Hypothalamus (tissue), 51 donors: ENCODE measurements at places on chromosomes 5 and 9.

- no peak for DNase-seq
Measured at GRCh38 chr9:112104401-112104800, 70.7 kb downstream of the SUSD1 start.

DNA sequence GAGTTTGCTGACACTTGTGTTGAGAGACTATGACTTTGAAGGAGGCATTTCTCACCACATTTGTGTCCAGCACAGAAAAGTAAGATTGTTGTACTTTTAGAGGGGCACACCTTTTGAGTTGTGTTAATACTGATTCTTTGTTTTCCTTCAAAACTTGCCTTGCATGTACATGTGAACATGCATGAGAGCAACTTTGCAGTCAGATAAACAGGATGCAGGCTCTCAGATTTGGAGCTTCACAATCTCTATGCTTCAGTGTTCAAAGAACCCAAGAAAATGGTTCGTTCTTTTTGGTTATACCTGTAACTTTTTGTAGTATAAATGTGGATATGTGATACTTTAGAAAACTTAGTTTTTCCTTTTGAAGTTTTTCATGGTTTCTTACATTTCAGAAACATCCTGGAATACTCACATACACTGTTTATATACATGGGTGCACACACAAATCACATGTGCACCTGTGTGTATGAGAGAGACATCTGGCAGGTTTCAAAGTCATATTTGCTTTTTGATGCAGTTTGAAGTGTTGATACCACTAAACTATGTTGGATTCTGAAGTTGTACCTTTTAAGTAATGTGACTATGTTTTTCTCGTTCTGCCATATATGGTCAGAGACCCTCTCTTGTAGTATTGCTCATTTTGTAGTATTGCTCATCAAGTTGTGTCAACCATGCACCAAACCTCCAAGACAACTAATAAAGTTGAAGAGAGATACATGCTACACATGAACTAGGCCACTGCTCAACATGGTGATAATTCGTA is 190.7 kb downstream of the CD180 start:
- DNase-seq: no peak

GRCh38 chr5:142303565-142303964 is 21.3 kb downstream of the SPRY4 start:
- no peak for DNase-seq

DNA sequence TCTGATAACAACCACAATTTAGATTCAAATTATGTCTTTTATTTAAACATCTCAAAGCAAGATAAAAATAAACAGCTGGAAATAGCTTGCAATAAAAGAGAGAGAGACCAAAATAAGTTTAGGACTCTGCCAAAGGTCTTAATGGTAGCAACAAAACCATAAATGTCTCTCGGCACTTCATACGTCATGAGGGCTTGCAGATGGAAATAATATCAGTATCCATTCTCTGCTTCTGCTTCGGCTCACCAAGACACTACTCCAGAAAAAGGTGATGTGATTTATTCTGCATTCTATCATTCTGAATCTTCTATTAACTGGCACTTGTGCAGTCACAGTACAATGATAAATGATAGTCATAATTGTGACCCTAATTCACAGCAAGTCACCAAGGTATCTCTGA is 56.1 kb downstream of the EBF1 start:
- no peak for DNase-seq

DNA sequence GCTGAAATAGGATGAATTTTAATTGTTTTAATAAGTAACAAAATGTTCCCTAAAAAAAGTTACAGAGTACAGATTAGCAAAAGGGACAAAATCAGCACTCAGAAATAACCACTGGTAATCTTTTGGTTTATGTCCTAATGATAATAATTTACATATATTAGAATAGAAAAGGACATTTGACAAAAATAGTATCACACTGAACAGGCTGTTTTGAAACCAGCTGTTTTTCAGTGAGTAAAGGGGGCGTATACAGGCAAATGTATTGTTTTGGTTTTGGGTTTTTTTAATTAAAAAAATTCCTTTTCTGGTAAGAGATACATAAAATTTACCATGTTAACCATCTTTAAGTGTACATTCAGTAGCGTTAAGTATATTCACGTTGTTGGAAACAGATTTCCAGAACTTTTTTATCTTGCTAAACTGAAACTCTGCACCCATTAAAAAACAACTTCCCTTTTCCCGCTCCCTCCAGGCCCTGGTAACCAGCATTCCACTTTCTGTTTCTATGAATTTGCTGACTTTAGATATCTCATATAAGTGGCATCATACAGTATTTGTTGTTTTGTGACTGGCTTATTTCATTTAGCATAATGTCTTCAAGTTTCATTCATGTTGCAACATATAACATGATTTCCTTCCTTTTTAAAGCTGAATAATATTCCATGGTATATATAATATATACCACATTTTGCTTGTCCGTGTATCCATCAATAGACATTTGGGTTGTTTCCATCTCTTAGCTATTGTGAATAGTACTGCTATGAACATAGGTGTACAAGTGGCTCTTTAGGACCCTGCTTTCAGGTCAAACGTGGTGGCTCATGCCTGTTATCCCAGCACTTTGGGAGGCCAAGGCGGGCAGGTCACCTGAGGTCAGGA is 20.6 kb upstream of the LARP1 start:
- no peak for DNase-seq

DNA sequence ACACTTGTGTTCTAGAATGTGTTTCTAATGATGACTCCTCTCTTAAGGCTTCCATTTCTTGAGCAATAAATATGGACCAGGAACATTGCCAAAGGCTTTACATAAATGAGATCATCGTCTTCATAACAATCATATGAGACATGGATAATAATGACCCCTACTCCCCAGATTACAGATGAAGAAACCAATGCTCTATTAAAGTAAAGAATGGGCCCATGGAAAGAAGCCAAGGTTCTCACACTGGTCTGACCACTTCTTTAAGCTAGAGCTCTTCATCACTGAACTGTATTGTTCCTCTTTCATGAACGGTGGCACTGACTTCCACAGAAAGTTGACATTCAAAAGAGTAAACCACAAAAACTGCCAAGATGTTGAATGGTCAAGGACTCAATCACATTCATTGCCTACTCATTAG is 65.3 kb downstream of the MARCHF3 start:
- DNase-seq: no peak

GRCh38 chr5:81657386-81657785 is 93.5 kb downstream of the SSBP2 start:
- DNase-seq: no peak

GRCh38 chr5:59371525-59372127 is 521.9 kb downstream of the PDE4D start:
- no peak for DNase-seq

DNA sequence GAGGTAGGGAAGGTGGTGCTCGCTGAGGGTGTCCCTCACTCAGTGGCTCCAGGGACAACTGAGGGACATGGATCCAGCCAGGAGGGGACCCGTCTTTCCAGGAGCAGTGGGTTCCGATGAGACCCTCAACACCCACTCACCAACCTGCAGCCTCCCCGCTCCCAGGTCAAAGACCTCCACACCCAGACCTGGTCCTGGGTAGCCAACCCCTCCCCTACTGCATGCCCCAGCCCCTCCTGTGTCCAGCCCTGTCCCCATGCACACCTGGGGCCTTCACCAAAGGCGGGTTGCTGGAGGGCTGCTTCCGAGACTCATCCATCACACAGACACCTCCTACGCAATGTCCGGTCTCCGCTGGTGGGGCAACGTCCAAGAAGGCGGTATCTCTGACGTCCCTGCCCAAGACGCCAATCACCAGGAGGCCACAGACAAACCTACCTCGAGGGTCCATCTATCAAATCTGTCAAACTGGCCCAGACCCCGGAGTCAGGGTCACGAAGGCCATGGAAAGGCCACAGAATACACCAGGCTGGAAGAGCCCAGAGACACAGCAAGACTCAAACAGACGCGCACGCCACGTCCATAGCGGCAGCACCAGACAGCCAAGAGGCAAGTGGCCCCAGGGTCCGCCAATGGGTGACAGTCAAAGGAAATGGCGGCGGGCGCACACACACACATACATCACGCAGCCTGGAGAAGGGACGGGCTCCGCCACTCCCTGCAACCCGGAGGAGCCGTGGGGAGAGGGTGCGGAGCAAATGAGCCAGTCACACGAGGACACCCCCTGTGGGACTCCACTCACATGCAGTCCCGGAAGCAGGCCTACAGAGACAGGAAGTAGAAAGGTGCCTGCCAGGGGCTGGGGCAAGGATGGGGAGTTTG is 10.8 kb downstream of the NACC2 start:
- no peak for DNase-seq
